DMS 273 treated with DMSO at 0.1 percent for 48 hours (cell line): ENCODE measurements at places on chromosomes 5 and 9.

- no peak for DNase-seq
Observed at GRCh38 chr9:1709347-1709746, 305.8 kb upstream of the SMARCA2 start.

DNA sequence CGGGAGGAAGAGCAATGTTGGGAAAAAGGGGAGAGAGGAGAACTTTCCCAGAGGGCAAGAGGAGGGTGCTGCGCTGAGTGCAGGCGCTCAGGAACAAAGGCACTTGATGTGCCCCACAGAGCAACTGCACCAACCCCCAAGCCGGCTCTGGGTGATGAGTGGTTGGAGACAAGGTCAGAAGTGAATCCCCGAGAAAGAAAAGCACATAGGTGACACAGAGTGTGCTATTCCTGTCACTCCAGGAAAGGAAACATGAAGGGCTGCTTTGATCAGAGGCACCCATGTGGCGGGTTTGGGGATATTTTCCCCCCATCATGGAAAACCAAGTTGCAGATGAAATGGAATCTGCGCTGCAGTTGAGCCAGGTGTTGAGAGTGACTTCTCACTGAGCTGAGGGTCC is 20.7 kb upstream of the SLC25A48 start:
- DNase-seq, result no peak

DNA sequence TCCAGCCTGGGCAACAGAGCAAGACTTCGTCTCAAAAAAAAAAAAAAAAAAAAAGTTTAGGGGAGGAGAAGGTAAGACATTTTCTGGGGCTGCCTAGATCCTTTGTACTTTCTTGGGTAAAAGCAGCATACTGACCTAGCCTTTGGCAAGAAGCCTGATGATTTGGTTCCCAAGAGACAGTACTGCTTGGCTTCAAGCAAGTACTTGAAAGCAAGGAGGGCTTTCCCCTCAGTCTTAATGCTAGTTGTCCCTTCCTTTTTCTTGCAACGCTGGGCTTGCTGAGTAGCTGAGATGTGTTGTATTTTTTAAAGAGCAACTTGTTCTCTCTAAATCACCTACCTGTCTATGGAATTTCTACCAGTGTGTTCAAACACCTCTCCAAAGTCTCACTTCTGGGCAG is 76.2 kb downstream of the INSYN2B start:
- DNase-seq, result no peak

DNA sequence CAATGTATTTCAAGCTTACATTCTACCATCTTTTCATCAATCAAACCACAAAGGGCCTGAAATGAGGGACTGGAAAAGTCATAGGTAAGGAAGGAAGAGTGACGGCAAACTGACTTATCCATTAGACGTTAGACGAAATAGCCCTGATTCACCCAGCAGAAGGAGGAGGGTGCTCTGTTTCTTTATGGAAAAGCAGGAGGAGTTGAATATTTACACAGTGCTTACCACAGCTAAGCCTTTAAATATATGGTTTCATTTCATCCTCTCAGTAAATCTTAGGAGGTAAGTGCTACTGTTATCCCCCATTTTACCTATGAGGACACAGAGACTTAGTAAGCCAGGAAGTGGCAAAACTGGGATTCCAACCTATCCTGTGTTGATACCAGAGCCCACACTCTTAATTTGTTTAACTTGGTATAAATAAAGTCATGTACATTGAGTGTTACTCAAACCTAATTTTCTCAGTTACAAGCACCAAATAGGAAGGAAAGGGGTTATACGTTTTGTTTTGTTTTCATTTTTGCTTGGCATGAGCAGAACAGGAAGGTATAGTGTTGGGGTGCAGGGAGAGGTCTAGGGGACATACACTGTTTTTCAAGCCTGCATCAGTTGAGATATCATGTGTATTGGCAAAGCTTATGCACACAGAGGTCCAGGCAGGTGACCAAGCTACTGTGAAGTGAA is 98.1 kb upstream of the IFNK start:
- DNase-seq, result no peak

DNA sequence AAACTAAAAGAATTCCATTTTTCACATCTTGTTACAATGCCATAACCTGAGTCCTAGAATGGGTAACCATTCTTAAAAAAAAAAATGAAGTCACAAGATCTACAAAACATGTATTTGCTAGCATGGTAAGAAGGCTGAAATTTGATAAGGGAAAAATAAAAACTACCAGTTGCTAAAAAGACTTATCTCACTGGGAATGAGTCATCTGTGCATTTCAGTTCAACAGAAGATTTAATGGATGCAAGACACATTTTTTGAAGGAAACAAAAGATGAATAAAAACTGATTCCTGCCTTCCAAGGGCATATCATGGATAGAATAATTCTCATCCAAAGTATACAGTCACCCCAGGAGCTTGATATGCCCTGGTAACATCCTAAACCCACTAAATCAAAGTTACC is 47.2 kb downstream of the SGTB start:
- DNase-seq, result no peak

DNA sequence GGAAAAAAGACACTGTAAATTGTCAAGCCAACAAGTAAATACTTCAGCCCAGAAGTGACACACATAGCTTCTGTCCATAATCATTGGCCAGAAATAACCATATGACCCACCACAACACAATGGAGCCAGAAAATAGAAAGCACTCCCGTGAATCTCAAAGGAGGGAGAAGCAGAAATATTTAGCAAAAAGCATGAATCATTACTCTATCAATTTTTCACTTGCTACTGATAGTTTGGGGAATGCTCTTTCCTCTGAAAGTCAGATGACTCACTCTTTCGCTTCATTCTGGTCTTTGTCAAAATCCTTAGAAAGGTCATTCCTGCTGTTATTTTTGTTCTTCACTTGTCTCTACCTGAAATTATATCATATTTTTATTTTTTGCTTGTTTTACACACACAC is 312.6 kb downstream of the TMEM232 start:
- no peak for DNase-seq

GRCh38 chr5:131944702-131945550 is 537 bp downstream of the MEIKIN start:
- DNase-seq, result no peak

DNA sequence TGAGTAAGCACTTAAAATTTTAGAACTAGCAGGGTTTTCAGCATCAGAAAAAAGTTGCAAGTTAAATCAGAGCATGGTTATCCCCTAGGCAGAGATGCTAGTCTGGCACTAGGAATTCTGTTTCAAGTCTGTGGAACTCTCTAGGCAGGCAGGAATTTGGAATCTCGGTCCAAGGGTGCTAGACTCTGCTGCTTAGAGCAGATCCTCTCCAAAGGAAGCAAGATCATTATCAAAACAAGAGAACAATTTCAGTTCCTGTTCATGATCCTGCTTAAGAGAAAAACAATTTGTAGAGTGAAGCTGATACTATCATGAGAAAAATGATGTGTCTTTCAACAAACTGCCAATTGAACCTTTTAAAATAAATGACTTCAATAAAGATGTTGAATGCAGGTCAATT is 420.7 kb downstream of the KIF4B start:
- DNase-seq, result no peak

GRCh38 chr5:54867310-54867944 is 118.0 kb downstream of the ESM1 start:
- peak; percentile 37 for DNase-seq

DNA sequence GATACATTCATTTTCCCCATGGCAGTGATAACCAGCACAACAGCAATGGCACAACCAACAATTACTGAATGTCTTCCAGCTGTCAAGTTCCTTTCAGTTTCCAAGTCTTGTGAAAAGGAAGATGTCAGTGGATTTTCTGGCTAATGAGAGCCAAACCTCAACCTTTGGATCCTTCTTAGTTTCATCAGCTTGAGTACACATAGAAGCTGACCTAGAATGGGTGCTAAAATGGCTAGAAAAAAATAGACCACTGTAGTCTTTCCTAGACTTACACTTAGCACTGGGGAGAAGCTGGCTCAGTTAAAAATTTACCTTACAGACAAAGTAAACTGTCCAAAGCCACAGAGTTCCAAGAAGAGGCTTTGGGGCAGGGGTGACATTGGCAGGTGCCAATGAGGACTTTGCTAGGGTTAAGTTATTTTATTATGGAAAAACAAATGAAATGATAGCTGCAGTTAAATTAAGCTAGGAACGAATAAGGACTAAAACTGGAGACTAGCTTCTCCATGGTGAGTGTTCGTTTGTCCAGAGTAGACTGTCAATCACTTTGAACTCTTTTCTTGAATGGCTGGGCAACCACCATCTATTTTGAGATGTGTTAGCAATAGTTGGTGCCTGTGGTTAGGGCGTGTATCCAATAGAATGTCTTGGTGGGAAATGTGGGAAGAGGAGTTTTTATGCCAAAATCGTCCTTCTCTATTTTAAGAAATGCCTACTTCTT is 25.9 kb upstream of the TXN start:
- no peak for DNase-seq

DNA sequence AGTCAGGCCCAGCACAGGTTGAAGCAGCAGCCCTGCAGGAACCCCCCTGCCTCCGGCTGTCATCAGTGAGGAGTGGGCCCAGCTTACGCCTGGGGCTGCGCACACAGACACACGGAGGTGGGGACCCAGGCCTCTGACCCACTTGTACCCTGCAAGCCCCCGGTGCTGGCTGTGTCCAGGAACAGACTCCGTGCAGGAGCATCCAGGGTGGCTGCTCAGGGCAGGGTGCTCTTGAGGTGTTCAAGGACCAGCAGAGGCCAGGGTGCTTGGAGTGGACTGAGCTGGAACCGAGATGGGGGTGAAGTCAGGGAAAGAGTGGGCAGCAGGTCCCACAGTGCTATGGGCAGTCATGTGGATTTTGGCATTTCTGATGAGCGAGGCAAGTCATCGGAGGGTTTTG is 199.5 kb downstream of the CACNA1B start:
- DNase-seq, result no peak

DNA sequence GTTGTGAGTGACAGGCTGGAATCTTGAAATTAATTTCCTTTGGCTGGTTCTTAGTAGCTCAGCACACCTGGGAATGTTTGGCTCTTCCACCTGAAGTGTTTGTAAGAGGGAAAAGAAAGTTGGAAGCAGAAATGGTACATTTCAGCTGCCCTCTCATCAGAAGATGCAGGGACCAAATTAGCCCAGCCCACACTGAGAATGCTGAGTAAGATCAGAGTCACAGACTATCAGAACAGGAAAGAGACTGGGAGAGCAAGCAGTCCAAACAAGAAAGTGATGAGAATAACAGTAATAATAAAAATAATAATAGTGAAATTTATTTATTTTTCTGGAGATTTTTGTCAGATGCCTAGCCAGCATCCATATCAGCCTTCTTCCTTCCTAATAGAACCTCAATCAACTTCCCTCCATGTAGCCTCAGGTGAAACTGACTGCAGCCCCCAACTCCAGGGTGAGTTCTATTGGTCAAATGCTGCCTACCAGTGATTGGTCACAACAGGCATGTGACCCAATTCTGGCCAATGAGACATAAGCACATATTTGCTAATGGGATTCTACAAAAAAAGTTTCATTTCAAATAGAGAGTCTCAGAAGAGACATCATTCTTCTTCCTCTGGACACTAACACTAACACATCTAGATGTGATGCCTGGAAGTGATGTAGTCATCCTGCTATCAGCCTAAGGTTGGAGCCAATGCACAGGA is 31.2 kb upstream of the ADRA1B start:
- DNase-seq, result no peak

- no peak for DNase-seq
Observed at GRCh38 chr9:70085241-70085640, 41.6 kb downstream of the MAMDC2 start.

- DNase-seq, result no peak
Observed at GRCh38 chr9:114612272-114612923, 1.3 kb downstream of the TMEM268 start.

DNA sequence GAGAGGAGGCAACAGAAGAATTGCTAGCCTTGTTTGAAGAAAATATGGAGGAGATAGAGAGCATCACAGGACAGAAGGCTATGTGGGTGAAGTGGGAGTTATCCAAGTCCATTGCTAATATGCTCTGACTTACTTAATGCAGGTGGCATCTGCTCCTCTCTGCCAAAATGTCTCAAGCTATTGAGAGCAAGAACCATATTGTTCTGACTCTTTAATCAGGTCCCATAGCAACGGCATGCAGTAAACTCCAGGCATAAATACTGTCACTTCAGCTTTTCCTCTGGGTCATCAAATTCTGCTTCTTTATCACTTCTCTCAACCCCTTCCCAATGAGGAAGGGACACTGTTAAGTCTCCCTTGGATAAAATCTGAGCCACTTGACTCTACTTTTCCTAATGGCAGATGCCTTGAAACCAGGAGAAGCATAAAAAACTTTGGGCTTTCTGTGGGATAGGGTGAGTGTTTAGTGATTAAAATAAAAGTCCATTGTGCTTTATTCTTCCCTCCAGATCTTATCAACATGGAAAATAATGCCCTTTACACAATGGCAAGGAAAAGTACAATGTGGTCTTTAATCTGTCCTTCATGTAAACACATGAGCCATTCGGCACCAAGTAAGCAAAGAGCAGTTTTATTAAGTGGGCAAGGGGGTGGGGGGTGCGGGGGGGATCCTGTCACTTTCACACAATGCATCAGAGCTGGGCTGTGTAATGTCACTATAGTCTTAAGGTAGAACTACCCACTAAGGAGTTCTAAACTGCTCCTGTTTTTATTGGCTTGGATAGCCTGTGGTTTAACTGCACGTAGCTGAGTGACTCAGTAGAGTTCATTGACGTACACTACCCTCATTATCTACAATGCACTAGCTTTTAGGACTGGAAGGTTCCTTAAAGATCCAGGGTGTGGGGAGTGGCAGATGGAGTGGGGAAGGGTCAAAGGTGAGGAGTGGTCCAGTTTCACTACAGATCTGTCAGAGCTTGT is 71.0 kb upstream of the TARS1 start:
- DNase-seq, result no peak

DNA sequence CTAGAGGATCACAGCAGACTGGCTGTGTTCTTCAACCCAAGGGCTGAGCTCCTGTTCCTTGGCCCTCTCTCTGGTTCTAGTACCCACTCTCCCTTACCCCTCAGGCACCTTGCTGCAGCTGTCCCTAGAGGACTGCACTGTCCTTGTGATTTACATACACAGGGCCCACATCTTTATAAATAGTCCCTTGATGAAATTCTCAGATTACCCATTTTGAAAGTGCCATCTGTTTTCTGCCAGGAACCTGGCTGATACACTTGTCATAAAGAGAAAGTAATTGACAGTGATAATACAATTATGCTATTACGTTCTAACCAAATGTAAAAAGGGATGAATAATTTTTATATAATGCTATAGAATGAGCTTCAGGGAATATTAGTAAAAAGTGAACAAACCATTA is 16.5 kb upstream of the SPARC start:
- DNase-seq, result peak; percentile 44

- no peak for DNase-seq
Observed at GRCh38 chr5:136215812-136216211, 22.9 kb upstream of the SMIM32 start.

DNA sequence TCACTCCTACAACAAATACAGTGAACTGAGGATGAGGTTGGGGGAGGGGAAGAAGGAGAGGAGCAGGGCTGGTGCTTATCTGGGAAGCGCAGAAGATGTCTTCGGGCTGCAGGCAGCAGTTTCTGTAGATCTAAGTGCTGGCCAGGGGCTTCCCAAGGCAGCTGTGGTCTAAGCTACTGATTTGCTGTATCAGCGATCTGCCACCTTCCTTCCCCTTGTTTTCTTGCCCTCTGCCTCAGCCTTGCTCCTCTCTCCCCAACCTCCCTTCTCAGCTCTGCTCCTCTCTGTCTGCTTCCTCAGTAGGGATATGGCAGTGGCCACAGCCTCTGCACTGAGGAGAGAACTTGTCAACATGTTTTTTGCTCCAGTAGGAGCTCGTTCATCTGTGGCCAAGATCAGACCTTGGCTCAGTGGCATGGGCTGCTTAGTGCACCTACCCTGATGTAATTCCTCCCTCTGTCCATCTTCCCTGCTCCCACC is 42.8 kb upstream of the IL6ST start:
- no peak for DNase-seq

GRCh38 chr5:54835647-54836046 is 149.7 kb downstream of the ESM1 start:
- no peak for DNase-seq
